ENCODE measurements at places on chromosomes 5 and 9.

DNA sequence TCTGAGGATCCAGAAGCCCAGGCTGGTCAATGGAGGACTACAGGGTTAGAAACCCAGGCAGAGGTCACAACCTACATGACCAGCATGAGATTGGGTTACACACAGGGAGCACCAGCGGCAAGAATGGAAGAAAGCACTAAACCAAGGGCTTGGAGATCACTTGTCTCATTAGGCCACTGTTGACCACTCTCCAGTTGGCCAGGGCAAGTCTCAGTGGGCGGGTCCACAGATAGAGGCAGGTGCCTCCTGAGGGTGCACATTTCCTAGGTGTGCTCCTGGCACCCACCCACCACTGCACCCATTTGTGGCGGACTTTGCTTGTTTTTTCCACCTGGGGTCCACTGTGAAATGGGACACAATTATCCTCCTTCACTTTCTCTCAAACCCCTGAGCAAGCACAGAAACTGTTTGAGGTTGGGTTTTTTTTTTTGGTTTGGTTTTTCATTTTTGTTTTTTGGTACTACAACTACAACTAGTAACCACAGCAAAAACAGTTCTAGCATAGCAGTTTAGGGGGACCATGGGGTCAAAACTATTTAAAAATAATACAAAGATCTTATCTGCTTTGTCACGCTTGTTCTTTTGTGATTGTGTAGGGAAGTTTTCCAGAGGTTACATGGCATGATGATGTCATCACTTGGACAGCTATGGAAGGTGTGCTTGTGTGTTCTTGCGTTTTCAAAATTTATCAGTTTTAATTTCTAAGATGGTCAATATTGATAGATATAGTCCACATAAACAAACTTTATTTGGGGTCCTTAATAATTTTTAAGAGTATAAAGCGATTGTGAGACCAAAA lies 6.1 kb downstream of the NPR2 start:
- DNase-seq = no peak

- DNase-seq = no peak
Measured at GRCh38 chr9:75150512-75150911, 62.2 kb downstream of the OSTF1 start.

DNA sequence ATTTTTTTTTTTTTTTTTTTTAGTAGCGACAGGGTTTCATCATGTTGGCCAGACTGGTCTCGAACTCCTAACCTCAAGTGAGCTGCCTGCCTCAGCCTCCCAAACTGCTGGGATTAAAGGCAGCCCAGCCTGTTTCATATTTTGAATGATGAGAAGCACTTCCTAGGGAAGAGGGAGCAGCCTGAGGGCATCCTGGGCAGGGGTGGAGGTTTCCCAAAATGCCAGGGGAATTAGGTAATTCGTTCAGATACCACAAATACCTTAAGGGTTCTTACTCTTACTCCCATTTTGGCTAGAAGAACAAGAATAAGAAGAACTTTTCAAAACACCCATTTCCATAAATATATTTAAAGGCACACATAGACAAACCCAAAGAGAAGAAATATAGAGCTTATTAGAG lies 29.5 kb upstream of the RAPGEF1 start:
- no peak for DNase-seq

DNA sequence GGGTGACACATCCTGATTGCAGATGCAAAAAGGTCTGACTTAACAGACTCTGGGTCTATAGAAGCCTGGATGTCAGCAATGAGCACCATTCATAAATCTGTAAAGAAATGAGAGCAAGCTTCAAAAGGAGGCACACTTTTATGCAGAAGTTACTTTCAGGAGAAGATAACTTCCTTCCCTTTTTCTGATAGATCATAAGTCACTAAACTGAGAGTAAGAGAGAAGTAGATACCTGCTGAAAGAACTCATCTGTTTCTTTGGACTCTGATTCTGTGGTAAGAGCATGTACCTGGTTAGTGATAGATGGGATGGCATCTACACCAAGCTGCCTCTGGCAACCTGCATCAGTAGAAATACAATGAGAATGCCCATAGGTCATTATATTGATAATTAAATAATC lies 525.6 kb downstream of the CETN3 start:
- DNase-seq = no peak

- DNase-seq = no peak
Measured at GRCh38 chr5:83440826-83441225, 30.7 kb upstream of the VCAN start.

DNA sequence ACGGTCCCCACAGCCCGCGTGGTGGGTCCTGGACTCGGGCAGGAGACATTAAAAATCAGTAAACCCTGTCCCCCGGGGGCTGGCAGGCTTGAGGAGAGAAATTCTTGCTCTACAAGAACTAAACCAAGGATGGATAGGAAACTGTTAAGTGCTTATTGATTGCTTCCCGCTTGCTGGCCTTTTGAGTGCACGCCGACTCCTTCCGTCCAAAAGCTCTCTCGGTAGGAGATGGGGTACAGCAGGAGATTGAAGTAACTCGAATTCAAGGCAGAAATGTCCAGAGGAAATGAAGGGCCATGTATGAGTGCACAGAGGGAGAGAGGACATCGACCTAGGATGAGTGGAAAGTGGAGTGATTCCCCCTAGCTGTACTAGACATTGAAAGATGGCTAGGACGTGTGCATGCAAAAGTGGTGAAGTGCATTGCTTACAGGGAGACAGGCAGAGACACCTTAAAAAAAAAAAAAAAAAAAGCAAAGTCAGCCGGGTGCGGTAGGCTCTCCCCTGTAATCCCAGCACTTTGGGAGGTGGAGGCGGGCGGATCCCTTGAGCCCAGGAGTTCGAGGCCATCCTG lies 923 bp downstream of the RECK start:
- no peak for DNase-seq

DNA sequence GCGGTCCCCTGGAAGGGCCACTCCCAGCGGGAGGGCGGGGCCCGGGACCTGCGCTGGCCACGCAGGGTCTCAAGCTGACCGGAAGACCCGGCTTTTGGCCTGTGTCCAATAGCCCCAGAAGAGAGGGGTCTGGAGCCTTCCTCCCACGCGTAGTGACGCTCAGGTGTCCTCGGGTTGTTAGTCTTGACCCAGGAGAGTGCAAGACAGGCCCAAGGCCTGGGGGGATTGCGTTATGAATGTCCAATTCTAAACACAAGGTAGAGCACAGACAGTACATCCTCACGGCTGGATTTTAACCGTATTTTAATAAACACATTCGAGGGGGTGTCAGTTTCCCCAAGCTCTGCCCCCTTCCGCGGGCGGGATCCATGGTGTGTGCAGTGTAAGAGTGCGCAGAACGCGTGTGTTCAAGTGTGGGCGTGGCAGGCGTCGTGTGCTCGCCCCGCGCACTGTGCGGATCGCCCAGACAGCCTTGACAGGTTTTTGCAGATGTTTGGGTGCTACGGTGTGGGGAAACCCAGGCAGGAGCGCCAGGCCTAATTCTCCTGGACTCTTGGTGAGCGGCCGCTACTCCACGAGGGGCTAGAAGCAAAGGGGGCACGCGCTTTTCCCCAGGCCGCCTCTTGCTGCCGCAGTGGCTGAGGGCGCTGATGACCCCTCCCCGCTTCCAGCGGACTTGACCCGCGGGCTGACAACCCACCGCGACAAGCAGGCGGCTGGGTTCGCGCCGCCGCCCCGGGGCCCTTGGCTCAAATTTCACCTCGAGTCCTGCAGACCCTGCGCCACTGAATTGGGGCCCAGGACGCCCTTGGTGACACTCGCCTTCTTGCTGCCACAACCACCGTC lies 6.1 kb upstream of the DMRT3 start:
- no peak for DNase-seq

DNA sequence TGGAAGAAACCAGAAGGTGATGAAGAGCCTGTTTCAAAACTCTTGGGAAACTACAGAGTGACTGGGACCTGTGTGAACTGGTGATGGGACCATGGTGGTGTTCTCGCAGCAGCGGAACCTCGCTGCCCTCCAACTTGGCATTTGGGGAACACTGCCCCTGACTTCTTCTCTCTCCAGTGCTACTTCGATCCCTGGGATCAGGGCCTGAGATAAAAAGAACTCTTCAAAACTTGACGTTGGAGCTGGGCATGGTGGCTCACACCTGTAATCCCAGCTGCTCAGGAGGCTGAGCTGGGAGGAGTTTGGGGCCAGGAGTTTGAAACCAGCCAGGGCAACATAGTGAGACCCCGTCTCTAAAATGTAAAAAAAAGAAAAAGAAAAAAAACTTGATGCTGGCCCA lies 18.1 kb downstream of the PITX1 start:
- DNase-seq = no peak

DNA sequence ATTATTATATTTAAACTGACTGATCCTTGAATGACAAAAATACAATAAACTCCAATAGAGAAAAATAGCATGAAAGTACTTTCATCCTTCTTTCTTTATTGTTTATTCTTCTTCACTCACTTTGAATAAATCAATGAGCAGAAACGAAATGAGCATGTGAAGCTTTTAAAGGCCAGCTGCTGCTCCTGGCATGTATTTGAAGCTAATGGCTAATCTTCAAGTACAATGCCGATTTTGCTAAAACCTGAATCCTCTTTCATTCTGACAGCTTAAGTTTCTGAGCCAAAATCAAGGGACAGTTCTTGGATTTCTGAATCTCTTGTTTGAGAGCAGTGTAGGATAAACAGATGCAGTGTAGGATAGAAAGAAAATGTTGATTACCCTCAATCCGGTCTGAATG lies 237.3 kb downstream of the CDH10 start:
- DNase-seq = no peak

- no peak for DNase-seq
Measured at GRCh38 chr5:133225671-133226152, 173.9 kb downstream of the HSPA4 start.
